NCI-H1694 (cell line): ENCODE measurements at places on chromosomes 16 and 17.

DNA sequence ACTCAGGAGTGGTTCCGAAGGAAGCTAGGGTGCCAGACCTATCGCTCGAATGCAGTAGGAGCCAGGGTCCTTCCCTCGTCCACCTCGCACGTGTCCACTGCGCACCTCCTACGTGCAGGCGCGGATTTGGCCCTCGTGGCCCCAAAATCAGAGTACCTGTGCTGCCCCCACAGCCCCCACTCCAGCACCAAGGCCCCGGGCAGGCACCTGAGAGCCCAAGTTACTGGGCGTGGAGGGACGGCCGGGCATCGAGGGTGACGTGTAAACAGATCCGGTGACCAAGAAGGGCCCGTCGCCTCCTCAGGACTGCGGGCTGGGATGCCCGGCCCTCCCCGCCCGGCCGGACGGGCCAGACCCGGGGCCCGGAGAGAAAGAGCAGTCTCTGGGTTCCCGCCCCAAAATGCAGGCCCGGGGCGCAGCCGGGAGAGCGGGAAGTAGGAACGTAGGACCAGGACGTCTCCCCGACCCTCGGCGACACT, 492 bp downstream of the SLC25A39 start:
- DNase-seq, result no peak

DNA sequence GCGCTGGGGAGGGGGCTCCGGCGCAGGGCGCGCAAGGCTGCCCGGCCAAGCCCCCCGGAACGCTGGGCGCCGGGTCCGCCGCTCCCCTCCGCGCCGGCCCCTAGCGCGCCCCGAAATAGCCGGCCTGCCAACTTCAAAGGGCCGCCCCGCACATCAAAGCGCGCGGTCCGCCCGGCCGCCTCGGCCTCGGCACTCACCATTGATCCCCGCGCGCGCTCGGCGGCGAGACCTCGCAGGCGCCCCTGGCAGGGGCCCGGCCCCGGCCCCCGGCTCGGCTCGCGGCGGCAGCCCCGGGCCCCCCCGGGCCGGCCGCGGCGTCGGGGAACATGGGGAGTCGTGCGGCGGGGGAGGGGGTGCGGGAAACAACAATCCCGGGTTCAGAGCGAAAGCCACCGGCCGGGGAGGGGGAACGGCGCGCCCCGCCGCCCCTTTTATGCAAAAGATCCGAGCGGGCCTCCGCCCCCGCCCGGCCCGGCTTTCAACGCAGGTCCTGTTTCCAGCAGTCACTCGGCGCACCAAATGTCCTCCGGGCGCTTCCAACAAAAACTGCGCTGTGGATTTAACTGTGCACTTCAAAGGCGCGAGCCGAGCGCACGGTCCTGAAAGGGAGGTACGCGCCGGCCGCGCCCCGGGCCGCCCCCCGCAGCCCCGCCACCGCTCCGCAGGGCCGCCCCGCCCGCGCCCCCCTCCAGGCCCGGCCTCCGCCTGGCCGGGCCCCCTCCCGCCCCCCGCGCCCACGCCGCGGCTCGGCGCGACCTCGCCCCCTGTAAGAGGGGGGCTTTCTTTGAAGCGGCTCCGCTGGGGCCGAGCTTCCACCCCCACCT, 608 bp downstream of the AXIN2 start:
- peak; percentile 40 for DNase-seq

DNA sequence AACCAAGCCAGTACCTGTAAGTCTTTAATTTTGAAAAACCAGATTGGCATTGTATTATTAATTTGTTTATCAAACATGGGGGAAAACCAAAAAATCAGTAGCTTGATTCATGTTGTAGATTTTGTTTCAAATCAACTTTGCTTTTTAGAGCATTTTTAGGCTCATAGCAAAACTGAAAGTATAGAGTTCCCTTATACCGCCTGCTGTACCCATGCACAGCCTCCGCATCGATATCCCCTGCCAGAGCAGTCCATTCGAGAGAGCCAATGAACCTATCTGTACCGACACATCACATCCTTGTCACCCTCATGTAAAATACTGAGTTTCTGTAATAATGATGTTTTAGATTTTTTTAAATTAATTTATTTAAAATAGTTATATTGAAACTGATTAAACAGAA, 16.2 kb upstream of the MRC2 start:
- no peak for DNase-seq

- DNase-seq, result no peak
Measured at GRCh38 chr16:14489460-14489859, 140.6 kb downstream of the PARN start.

- peak; percentile 17 for DNase-seq
Measured at GRCh38 chr17:67751101-67752074, 33.7 kb downstream of the NOL11 start.

DNA sequence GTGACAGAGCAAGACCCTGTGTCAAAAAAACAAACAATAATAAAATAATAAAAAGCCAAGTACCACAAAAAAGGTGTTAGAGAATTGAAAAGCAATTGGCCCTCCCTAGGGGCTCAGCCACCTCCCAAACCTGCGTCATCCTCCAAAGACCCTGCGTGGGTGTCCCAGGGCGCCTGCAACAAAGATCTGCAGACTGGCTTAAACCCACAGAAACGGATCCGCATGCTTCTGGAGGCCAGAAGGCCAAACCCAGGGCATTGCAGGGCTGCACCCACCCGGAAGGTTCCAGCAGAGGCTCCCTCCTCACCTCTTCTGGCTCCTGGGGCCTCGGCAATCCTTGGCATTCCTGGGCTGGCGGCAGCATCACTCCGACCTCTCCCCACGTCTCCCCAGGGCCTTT, 1.5 kb downstream of the ENPP7 start:
- no peak for DNase-seq
